ENCODE measurements at places on chromosomes 11 and 22. TPM values are rescaled to one million over a fixed set of nuclear protein-coding genes. Genes with fewer than 3 reads are reported as not detected.

DNA sequence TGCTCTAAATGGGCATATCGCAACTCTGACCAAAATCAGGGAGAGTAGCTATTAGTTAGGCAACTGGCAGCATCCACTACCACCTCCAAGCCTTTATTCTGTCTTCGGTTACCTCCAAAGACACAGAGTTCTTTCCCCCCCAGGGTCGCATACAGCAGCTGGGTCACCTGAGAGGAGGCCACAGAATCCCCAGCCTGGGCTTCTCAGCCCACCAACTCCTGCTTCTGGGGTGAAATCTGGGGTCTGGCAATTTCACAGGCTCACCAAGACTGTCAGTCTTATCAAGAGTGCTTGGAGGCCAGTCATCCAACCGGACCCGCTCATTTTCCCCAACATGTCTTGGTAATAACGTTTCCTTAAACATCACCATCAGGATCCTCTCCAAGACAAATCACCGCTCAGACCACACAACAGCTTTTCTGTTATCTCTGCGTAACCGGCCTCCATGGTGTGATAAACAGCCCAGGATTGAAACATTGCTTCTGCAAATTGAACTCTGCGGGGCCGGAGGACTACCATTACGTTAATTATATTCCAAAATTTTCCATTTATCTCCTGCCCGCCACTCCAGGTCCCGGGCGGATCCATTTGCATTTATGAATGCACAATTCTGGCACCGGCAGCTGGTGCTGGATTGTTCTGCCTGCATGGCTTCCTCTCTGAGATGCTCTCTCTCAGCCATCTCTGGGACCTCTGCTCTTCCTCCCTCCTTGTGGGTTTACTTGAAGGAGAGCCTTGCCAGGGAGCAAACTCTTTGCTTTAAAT, 35.6 kb downstream of the RTL6 start:
- no peak for DNase-seq

GRCh38 chr11:85661972-85662664, 2.8 kb downstream of the CREBZF start:
- DNase-seq = peak; percentile 55

GRCh38 chr11:123480290-123480815, 50.3 kb downstream of the GRAMD1B start:
- DNase-seq = no peak

GRCh38 chr11:27553186-27553585, 46.6 kb upstream of the LIN7C start:
- DNase-seq = peak; percentile 53

SLC22A25 gene
- total RNA-seq = not detected

ABCC8 gene
- not detected for total RNA-seq

Data from LHCN-M2 (cell line).